ENCODE measurements at places on chromosomes 7 and 10. TPM values are rescaled to one million over a fixed set of nuclear protein-coding genes. Genes with fewer than 3 reads are reported as not detected.

LRRD1 gene
- total RNA-seq = 0.14 TPM

SNX10 gene
- total RNA-seq = 0.37 TPM

SLC35B4 gene
- total RNA-seq = 24.7 TPM

TCF7L2 gene
- total RNA-seq = 4.8 TPM

GARIN1A gene
- total RNA-seq = 0.43 TPM

UCN3 gene
- not detected for total RNA-seq

EGR2 gene
- 0.14 TPM for total RNA-seq

CHAT gene
- not detected for total RNA-seq

PNLIP gene
- not detected for total RNA-seq

CYP3A4 gene
- not detected for total RNA-seq

FEZF1 gene
- not detected for total RNA-seq

STEAP2 gene
- total RNA-seq = 50.3 TPM

LIPM gene
- total RNA-seq = not detected

FXYD4 gene
- total RNA-seq = not detected

FLNC gene
- 99.0 TPM for total RNA-seq

Data from smooth muscle cell of bladder (primary cell).